ENCODE measurements at places on chromosomes 12 and 14. TPM values are rescaled to one million over a fixed set of nuclear protein-coding genes. Genes with fewer than 3 reads are reported as not detected.

DNA sequence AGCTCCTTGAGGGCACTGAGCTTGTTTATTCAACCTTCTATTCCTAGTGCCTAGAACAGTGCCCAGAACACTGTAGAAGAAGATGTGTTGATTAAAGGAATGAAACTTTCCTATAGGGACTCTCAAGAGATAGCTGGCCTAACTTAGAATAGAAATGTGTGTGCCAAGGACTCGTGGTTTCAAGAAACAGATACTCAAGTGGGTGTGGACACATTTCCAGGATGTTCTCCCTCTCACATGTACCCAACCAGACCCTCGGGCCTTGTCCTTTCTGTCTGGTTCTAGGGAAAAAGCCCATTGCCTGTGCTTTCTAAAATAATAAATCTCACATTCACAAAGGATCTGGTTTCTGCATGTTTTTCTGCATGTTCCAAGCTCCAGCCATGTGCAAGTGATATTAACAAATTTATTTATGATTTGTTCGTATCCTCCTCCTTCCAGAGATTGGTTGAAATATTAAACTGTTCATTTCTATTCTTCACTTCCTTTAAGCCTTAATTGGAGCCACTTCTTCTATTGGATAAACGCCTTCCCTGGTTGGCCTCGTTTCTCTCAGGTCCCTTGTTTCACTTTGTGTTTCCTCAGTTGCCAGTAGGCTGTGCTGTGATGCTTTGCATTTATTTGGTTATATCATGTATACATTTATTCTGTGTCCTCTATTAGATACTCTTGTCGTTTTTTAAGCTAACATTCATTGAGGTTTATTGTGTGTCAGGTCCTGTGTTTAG, 89.8 kb downstream of the CRADD start:
- no peak for DNase-seq

ULK1 gene
- 69.3 TPM for total RNA-seq

P2RX7 gene
- total RNA-seq = 0.12 TPM

DNA sequence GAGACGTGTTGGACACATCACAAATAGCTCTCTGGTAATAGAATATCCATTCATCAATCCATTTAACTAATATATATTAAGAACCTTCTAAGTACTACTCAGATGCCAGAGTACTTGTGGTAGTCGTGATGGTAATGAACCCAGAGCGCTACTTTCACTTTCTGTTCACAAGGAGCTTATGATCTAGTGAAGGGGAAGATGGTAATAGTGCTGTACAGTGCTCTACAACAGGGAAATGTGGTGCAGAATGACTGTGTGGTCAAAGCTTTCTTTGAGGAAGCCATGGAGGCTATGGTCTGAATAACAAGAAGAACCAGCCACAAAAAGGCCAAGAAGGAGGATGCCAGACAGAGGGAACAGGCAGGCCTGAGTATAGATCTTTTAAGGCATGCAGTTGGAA, 212.0 kb downstream of the PTPRO start:
- DNase-seq = no peak

GRCh38 chr14:104732931-104733681, 9.1 kb downstream of the ADSS1 start:
- DNase-seq = no peak

GRCh38 chr12:46224386-46224785, 44.5 kb downstream of the SLC38A1 start:
- DNase-seq = no peak

NAV3 gene
- total RNA-seq = 4.7 TPM

KRT2 gene
- total RNA-seq = not detected

- no peak for DNase-seq
These were observed 2.7 kb downstream of the PCNX4 start for GRCh38 chr14:60094306-60094897.

DNA sequence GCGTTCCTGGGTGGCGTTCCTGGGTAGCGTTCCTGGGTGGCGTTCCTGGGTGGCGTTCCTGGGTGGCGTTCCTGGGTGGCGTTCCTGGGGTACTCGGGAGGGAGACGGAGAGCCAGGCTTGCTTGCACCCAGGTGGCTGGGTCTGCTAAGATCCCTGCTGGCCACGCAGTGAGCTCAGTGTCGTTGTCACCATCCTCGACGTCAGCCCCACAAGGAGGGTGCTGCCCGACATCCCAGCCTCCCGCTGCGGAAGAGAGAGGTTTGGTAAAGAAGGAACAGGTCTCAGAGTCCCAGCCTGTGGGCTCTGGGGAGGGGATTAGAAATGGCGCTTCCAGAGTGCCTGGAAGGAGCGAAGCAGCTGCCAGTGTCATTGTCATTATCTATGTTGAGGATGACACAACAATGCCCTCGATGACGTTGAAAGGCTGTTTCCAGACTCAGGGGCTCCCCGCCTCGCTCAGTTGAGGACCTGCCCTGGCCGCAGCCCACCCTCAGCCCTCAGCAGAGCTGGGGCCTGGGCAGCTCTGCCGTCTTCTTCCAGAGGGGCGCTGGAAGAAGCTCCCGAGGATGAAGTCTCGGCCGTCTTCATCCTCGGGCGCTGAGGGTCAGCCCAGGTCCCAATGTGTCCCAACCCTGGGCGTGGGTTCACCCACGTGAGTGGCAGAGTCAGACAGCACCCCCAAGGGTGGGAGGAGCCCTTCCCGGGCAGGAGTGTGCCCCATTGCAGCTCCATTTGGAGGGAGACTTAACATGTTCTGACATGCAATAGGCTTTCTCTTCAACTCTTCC, 328.8 kb downstream of the ADGRD1 start:
- no peak for DNase-seq

CCDC38 gene
- not detected for total RNA-seq

C12orf42 gene
- not detected for total RNA-seq

All from neural crest cell (in vitro differentiated cells).